Stimulated activated CD4-positive, alpha-beta T cell treated with anti-CD3 and anti-CD28 coated beads, TNF-alpha, amount 100 ng/mL, for 24 hours (primary cell): ENCODE measurements at places on chromosomes 3 and 15.

GRCh38 chr3:58336135-58336882 is 3.6 kb downstream of the PXK start:
- no peak for DNase-seq

DNA sequence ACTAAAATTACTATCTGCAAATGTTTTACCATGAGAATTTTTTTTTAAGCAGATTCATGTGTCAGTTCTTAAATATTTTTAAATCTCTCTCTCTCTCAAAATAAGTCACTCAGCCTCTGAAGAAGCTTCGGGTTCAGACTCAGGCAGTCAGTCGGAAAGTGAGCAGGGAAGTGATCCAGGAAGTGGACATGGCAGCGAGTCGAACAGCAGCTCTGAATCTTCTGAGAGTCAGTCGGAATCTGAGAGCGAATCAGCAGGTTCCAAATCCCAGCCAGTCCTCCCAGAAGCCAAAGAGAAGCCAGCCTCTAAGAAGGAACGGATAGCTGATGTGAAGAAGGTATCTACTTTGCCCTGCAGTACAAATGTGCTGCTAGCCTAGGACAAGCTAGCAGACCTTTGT is 24.1 kb downstream of the CHD2 start:
- no peak for DNase-seq

GRCh38 chr15:96687388-96688107 is 357.0 kb downstream of the NR2F2 start:
- no peak for DNase-seq

DNA sequence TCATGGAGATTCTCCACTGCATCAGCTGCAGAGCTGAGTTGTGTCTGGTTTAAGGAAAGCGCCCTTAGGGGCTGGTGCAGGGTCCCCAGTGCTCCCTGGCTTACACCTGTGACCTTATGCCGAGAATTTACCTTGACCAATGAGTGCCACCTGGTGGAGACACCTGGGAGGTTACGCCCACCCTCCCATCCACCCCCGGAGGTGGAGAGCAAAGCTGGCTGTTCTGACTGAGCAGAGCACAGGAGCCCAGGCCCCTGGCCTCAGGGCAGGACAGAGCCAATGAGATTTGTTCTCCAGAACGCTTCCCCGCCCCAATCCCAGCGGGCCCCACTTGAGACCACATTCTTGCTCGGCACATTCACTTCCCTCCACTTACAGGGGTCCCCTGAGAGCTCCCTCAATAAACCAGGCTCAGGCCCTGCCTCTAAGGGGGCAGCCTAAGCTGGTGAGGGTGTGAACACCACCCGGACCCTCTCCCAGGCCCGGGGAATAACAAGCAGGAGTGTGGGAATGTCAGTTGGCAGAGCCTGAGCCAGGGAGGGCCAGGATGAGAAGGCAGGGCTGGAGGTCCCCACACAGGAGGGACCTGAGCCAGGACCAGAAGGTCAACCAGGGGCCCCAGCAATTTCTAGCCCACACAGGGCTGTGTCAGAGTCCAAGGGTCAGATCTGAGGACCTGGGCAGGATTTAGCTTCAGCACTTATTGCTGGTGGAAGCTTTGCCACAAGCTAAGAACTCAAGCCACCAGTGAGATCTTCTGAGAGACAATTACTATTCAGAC is 117.1 kb downstream of the TPRA1 start:
- DNase-seq, result no peak

- no peak for DNase-seq
Observed at GRCh38 chr3:152348436-152349177, 79.9 kb downstream of the MBNL1 start.

DNA sequence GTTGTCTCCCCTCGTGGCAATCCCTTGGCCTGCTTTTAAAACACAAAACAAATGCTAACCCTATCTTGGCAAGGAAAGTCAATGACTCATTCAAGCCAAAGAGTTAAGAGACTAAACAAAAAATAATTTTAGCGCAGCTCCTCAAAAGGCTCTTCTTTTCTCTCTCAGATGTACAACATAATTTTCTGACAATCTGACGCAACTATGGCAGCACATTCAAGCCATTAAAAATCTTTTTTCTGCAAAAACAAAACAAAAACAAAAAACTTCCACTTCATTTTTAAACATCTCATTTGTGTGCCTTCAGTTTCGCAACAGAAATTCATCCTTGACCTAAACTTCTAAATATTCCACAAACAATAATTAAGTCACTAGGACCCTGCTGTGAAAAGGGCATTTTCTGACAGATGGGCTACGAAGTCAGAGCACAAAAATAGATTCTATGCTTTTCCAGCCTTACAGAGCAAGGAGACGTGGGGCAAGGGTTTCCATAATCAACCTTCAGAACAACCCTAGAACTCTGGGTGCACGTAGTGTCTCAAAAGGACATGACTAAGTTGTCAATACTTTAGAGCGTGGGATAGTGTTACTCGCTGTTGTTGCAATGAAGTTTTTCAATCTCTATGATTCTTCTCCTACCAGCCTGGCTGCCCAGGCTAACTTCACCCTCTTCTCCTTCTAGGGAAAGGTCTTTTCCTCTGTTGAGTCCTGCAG is 84.3 kb downstream of the MB21D2 start:
- no peak for DNase-seq

DNA sequence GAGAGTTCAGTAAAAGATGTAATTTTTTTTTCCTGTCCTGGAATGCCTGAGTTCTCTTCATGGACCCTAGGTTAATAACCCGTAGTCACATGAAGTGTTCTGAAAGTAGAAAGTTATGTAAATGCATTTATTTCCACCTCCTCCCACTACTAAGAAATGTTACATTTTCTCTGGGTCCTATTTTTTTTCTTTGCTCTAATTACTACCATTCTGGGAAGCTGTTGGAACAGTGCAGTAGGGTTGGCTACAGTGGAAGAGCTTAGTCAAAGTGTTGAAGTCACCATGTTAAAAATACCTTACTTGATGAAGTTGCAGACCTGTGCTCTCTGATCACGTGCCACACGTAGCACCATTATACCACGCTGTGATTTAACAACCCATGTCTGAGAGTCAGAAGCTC is 153.8 kb upstream of the TSC22D2 start:
- DNase-seq, result no peak

- DNase-seq, result no peak
Observed at GRCh38 chr15:28933710-28934445, 48.1 kb downstream of the APBA2 start.

DNA sequence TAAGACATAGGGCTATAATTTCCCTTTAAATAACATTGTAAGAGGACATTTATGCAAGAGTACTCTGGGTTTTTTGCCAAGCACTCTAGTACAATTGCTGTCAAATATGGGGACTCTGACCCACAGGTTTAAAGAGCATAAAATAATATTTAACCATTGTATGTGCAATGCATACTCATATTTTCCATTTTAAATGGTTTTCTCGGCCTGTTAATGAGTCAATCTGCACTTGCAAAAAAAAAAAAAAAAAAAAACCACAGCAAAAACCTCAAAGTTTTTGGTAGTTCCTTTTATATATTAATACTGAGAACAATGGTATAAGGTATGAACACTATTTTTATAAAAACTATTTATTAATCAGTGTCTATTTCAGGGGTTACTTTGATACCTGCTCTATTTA is 304.0 kb upstream of the CBLB start:
- DNase-seq, result no peak

- no peak for DNase-seq
Observed at GRCh38 chr3:42188376-42188775, 77.6 kb downstream of the CCK start.

- no peak for DNase-seq
Observed at GRCh38 chr3:4406746-4407568, 60.1 kb downstream of the SUMF1 start.

GRCh38 chr3:59810606-59811005 is 760.8 kb upstream of the CFAP20DC start:
- DNase-seq, result no peak
